ENCODE measurements at places on chromosomes 12 and 14.
A peak's percentile ranks its signal among the peaks of the same experiment; 100 is the strongest.

GRCh38 chr14:67574806-67575205 lies 25.3 kb downstream of the PIGH start:
- DNase-seq, result no peak

GRCh38 chr14:23359722-23360447 lies 5.1 kb downstream of the EFS start:
- DNase-seq, result no peak

DNA sequence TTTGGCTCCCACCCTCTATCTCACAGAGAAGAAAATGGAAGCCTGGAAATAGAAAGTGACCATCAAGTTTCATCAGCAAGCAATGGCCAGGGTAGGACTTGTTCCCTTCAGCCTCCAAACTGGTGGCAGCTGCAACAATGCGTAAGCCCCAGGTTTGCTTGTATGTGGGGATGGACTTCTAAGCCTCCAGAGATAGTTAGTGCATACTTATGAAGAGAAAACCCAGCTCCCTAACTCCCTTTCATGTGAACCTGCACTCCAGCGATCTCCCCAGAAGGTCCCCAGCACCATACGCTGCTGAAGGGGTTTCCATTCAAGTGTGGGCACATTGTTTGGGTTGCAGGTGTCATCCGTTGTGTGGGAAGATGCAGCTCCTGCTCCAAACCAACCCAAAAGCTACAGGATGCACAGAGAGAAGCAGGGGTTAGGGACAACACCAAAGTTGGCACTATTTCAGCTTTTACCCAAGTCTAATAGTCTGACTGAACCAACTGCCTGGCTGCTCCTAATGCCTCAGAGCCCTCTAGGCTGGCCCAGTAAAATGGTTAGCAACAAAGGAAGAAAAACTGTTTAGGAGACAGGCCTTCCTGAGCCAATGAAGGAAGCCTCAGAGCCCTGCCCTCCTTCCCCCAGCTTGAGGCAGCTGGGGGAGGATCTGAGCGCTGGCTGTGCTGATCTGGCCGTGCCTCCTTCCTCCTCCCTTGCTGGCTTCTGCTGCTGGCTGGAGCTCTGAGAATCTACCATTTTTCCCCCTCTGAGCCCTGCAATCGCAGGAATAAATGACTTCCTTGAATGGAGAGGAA lies 12.3 kb downstream of the ZFP36L1 start:
- no peak for DNase-seq

DNA sequence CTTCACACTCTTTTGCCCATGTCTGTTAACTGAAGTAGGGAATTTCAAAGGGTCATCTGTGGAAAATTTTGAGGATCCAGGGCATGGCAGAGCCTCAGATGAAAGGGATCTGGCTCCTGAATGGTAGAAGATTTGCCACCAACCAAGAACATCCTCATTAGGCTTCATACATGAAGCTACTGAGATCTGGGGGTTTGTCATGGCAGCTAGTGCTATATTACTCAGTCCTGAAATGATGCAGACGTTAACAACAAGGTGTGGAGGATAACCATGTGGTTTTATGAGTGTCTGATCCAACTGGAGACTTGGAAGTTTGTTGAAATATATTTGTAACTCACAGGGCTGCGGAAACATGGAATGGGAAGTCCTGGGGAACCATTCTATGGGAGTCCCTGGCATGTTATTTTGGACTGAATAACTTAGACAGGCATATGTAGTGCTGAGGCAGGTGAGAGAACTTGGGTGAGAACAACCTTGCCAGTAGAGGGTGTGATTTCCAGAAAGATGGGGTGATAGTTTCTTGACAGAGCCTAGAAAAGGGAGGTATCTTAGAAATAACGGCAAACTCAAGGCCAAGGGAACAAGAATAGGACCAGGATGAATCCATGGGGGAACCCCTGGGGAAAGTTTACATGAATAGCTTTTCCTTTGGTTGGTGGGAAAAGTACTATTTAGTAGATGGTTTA lies 42.0 kb upstream of the C12orf75 start:
- no peak for DNase-seq

DNA sequence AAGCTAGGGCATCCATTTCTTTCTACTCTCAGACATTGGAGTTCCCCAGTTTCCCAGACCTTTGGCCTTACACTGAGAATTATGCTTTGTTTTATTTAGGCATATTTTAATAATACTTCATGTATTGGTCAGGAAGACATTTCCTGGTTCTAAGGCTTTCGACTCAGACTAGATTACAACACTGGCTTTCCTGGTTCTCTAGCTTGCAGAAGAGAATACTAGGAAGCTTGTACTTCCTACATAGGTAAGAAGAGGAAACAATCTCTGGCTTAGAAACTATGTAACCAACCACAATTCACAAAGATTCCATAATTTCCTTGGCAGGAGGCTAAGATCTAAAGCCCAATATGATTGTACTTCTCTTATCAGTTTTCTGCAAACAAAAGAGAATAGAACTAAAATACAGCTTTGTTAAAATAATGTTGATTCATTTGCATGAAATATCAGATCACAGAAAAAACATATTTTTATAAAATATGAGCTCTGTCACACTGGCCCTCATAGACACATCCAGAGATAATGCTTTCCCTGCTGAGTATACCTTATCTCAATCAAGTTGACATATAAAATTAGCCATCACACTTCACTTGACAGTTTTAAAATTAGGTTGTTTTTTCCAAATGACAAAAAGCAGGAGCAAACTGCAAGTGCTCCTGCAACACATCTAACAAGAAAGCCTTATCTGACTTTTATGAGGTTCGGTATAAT lies 30.5 kb downstream of the CLEC2D start:
- DNase-seq, result peak; percentile 35
